Anterior cingulate cortex (tissue), 58 donors: ENCODE measurements at places on chromosomes 1 and 21.

DNA sequence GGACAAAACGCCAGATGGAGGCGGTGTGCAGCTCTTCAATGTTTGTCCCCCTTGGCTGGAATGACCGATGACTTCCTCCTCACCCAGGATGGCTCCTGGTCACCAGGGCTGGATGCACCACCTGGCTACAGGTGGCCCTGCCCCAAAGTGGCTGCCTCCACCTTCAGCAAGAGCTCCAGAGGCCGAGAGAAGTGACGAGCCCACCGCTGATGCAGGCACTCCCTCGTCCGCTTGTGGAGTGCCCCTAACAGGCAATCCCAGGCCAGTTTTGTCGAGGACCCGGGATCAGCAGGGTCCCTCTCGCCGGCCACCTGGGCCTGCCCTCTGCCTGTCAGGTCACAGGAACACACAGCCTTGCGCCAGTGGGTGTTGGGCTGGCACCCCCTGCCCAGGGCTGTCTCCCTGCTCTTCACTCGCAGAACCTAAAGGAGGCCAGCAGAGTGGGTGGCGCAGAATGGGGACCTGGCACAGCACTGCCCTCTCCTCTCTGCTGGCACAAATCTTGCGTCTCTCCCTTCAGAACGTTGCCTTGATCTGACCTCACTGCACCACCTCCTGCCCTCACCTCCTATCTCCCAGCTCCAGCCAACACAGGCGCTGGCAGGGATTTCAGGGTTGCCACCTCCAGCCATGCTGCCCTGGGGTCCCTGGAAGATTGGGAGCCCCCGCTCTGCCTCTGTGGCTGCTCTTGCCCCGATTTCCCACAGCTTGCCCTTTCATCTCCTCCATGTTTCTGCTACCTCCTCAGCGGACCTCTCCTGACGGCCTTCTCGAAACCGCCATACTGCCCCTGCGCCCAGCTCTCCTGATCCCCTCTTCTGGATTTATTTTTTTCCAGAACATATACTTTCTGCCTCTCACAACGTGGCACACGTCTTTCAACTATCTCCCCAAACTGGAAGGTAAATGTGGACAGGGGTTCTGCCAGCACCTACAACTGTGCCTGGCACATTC lies 38.6 kb downstream of the SLC45A1 start:
- no peak for DNase-seq

DNA sequence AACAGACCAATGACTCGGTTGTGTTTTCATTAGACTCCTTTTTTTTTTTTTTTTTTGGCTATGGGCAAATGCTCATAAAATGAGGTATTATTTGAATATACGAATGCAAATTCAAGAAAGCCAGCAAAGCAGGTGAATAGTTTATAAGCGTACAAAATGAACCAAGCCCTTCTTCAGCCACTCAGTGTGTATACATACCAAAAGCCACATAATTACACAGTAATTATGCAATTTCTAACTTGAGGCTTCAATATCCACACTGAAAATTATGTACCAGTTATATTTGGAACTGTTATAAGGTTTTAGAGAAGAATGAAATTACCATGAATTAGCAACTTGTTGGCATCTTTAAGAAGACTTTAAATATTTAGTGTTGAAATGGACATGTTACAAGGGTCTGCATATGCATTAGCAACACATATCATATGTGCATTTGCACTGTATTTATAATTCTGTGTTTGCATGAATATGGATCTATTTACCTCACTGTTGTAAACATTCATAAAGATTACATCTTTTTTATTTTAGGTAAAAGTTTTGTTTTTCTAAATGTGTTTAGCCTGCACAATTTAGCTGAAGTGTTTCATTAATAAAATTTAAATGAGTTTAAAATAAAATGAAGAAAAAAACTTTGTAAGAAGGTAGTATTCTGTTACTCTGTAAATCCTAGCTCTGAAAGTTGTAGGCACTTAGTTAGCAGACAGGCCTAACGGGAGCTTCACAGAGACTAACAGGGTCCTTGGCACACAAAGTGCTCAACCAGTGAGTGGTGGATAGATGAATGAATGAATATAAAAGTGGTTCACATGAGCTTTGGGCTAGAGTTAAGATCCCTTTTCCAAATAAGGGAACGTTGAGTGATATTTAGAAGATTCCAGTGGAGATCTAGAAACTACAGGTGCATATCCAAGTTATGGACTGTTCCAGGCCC lies 241.0 kb upstream of the NFIA start:
- DNase-seq, result no peak

GRCh38 chr1:36880155-36881067 lies 153.9 kb downstream of the GRIK3 start:
- DNase-seq, result no peak

GRCh38 chr1:108830119-108831008 lies 26.5 kb downstream of the AKNAD1 start:
- DNase-seq, result peak; percentile 64

GRCh38 chr1:156806512-156807440 lies 9.9 kb downstream of the SH2D2A start:
- DNase-seq, result no peak

DNA sequence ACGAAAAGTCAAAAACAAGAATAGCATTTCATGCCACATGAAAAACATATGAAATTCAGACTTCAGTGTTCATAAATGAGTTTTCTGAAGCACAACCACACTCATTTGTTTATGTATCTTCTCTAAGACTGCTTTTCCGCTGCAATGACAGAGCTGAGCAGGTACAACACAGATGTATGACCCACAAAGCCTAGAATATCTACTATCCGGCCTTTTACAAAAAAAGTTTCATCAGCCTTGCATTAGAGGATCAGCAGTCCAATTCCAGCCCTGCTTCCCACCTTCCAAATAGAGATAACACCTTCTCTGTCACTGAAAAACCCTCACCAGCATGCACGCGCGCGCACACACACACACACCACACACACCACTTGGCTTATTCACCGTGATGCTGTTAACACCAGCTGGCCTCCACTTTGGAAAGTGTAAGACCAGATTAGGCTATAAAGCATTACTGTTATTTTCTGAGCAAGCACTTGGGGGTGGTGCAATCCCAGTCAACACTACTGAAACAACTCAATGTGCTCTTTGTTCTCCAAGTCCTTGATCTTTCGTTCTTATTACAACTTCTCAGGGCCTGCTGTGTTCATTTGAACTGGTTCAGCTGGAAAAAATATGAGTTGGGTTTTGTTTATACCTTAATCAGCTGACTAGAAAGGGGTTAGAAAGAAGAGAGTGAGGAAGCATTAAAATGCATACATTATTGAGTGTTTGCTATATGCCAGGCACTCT lies 90.0 kb downstream of the GLUL start:
- DNase-seq, result no peak

DNA sequence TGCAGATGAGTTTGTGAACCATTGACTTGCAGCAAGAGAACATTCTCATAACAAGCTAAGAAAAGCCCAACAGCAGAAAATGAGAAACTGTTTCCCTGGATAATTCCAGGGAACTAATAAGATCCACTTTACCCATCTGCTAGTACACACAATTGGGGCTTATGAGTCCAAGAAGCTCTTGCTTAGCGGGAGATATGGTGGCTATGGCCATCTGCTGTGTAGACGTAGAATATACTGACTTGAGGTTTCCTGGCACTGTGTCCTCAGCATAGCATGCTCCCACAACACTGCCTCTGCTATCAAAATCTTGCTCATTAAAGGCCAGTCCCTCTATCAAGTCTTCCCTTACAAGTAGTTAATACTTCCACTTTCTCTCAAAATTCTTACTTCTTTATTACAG lies 6.8 kb upstream of the RXRG start:
- DNase-seq, result no peak

DNA sequence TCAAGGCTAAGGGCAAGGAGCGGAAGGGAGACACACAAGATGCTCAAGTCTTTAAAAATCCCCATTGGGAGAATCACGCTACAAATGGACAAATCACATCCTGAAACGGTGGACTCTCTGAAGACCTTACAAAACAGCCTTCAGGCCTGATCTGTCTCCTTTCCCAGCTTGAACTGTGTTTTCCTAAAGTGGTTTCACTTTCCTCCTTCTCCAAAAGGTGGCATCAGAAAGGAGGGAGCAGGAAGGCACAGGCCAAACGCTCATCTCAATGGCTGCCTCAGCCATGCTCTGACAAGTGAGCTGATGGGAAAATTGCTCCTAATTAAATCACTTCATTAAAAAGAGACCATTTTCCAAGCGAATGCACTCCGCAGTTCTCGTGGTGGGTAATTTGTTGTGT lies 47.7 kb downstream of the UTP25 start:
- DNase-seq, result no peak

DNA sequence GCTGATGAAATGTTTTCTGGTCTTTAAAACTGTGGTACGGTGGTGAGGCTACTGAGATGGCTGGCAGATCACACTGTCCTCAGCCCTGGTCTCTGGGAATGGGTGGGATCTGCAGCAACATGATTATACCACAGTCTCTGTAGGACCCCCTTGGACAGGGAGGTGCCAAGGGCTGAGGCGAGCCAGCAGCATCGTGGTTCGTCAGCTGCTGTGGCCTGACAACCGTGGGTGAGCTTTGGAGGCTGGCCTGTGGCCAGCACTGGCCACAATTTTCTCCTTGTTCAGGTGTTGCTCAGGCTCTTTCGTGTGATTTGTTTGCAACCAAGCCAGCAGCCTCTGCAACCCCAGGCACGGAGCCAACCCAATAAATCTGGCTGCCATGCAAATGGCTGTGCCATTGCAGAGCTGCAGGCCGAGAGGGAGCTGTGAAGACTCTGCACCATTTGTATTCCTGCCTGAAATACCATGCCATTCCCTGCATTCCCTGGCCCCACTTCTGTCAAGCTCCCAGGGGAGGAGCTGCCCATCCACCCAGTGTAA lies 70.9 kb downstream of the PCP4 start:
- no peak for DNase-seq

GRCh38 chr21:38349111-38349746 lies 92.4 kb downstream of the KCNJ15 start:
- no peak for DNase-seq

GRCh38 chr1:162281426-162281825 lies 95.2 kb downstream of the SPATA46 start:
- DNase-seq, result no peak
